Activated T-helper 17 cell treated with anti-CD3 and anti-CD28 coated beads, Interleukin-2, amount 50 U/mL, for 72 hours (primary cell): ENCODE measurements at places on chromosomes 16 and 17.
A peak's percentile ranks its signal among the peaks of the same experiment; 100 is the strongest.

GRCh38 chr17:48048384-48049126 lies 396 bp downstream of the NFE2L1 start:
- ATAC-seq: peak; percentile 43

DNA sequence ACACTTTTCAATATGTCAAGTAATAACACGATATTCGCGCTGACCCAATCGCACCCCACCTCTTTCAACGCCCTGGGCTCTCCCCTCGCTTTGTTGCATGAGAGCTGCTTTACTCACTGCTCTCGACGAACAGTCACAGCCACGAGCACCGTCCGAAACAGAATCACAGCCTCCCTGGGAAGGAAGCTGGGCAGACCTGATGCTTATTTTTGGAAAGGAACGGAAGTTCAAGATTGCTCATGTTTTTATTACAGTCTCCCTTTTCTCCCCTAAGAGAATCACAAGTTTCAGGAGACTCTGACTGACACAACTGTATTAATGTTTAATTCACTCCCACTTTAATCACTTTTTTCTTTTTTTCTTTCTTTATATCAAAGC lies 67.8 kb downstream of the ANKRD11 start:
- peak; percentile 87 for ATAC-seq

DNA sequence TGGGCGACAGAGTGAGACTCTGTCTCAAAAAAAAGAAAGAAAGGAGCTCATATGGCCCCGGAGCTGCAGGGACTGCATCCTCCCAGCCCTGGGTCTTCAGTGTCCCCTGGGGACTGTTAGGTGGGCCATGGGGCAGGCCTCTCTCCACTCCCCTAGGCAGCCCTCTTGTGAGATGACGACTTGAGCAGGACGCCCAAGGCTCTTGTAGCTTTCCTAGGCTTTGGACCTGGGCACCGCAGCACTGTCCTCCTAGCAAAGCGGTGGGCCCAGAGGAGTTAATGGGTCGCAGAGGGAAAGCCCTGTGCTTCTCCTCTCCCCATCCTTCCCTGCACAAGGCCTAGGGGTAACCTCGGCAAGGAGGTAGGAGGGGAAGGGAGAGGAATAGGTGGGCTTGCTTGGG lies 202.2 kb downstream of the NTN1 start:
- ATAC-seq: no peak

GRCh38 chr17:29596811-29597210 lies 3.9 kb downstream of the ANKRD13B start:
- ATAC-seq: no peak

- no peak for ATAC-seq
These were observed 439.0 kb downstream of the UTP18 start for GRCh38 chr17:51699303-51699702.

- no peak for ATAC-seq
These were observed 4.1 kb upstream of the NAGS start for GRCh38 chr17:44000141-44000860.

DNA sequence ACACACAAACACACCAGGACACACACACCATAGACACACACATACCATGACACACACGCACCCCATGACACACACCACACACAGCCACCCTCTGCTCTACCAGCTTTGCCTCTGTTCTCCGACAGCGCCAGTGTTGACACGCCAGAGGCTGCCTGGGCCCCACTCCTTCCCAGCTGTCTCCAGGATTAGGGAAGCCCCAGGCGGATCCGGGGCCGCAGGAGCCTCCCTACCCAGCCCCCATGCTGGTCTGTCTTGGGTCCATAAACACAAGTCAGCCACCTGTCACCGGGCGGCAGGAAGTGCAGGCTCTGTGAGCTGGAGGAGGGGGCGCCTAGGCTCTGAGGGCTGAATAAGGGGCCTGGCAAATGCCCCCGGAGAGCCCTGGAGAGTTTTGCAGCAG lies 10.5 kb downstream of the TBC1D16 start:
- ATAC-seq: no peak

DNA sequence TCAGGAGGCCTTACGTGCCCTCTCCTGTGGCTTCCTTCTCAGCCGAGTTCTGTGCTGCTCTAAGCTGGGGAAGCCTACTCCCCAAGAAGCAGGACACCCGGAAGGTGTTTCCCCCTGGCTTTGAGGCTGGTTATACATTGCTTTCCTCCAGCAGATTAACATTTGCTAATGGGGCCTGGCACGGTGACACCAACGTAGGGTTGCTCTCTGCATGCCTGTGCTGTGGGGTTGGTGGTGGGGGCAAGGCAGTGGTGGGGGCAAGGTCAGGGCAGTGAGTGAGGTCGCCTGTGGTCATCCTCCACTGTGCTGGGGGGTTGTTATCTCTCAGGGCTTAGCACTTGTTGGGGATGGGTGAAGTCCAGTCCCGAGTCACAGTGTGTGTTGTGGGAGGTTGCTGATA lies 4.2 kb downstream of the USP6 start:
- ATAC-seq: no peak

DNA sequence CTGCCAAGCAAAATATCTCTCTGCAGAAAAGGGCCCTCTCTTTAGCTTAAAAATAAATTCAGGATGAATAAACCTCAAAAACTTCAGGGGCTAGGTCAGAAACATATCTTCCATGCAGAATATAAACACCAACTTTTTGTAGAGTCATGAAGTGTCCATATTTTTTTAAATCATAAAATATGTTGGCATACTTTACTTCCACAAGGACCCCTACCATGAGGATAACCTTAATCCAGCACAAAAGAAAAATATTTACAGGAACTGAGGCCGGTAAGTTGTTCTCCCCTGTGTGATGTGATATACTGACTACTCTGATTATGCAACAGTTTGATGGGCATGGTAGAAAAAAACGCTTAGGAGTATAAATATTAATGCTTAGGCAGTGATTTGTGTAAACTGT lies 264.8 kb upstream of the CDH11 start:
- ATAC-seq: no peak

DNA sequence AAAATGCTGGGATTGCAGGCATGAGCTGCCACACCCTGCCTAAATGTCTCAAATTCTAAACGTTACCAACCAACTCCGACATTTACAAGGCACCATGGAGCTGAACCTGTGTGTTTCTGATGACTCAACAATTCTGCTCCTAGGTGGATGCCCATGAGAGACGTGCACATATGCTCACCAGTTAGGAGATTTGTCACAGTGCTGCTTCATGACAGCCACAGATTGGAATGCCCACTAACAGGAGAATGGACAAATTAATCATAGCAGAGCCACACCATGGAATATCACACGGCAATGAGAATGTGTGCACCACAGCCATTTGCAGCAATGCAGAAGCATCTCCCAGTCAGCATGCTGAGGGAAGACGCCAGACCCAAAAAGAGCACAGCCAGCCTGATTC lies 8.0 kb upstream of the KCNG4 start:
- no peak for ATAC-seq

- ATAC-seq: peak; percentile 51
These were observed 1.5 kb downstream of the HCFC1R1 start for GRCh38 chr16:3022208-3022683.

- no peak for ATAC-seq
These were observed 9.1 kb upstream of the SLC47A2 start for GRCh38 chr17:19725486-19725885.

GRCh38 chr17:19485800-19486340 lies 47.8 kb upstream of the SLC47A1 start:
- ATAC-seq: no peak

DNA sequence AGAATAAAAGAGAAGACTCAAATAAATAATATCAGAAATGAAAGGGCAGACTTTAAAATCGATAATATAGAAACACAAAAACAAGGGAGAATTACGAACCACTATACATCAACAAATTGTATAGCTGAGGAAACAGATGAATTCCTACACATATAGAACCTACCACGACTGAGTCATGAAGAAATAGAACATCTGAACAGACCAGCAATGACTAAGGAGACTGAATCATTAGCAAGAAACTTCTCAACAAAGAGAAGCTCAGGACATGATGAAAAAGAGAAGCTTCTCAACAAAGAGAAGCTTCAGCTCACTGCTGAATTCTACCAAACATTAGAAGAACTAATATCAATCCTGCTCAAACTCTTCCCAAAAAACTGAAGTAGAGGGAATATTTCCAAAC lies 255.9 kb downstream of the CEP112 start:
- peak; percentile 69 for ATAC-seq

DNA sequence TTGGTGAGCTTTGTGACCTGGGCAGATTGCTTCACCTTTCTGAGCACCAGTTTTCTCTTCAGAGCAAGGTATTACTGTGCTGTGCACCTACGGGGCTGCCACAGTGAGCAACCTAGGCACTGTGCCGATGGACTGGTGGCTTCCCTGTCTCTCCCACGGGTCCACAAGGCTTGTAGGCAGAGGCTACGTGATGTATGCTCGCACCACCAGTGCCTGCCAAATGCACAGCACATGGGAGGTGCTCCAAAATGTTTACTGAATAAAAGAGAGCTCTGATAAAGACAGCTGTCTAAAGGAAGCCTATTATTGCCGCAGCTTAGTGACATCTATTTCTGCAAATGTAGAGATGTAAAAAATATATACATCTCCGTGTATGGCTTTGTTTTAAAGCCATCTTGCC lies 139.2 kb downstream of the CDK5R1 start:
- no peak for ATAC-seq

- ATAC-seq: no peak
These were observed 44.3 kb downstream of the SPECC1 start for GRCh38 chr17:20053361-20053964.

GRCh38 chr16:68793401-68793857 lies 49.9 kb upstream of the TANGO6 start:
- no peak for ATAC-seq

GRCh38 chr16:89042711-89043551 lies 50.7 kb upstream of the ACSF3 start:
- no peak for ATAC-seq

GRCh38 chr17:70238646-70239045 lies 69.3 kb downstream of the KCNJ2 start:
- no peak for ATAC-seq

DNA sequence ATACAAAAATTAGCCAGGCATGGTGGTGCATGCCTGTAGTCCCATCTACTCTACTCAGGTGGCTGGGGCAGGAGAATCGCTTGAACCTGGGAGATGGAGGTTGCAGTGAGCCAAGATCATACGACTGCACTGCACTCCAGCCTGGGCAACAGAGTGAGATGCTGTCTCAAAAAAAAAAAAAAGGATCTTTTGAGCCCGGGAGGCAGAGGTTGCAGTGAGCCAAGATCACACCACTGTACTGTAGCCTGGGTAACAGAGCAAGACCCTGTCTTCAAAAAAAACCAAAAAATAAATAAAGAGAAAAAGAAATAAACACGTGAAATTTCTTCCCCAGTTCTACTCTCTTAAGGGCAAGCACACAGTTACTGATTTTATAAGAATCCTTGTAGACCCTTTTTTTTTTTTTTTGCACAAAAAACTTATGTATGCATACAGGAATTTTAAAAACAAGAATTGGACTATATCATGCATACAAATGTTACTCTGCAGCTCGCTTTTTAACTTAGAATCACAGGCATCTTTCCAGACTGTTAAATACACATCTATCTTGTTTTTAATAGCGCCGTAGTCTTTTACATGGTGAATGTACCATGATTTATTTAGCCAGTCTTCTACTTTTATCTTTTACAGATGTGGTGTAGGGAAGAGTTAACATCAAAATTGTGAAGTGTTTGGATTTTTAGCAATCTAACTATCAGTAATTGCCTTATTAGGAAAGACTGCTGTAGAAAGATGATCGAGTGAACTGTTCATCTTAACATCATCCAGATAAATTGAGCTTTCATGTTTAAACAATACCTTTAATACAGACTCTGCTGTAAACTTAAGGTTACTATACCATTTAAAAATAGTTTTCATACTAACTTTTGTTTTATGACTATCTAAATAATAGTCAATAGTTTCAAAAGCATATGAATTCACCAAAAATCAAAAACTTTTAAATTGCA lies 14.6 kb downstream of the CDH3 start:
- no peak for ATAC-seq

DNA sequence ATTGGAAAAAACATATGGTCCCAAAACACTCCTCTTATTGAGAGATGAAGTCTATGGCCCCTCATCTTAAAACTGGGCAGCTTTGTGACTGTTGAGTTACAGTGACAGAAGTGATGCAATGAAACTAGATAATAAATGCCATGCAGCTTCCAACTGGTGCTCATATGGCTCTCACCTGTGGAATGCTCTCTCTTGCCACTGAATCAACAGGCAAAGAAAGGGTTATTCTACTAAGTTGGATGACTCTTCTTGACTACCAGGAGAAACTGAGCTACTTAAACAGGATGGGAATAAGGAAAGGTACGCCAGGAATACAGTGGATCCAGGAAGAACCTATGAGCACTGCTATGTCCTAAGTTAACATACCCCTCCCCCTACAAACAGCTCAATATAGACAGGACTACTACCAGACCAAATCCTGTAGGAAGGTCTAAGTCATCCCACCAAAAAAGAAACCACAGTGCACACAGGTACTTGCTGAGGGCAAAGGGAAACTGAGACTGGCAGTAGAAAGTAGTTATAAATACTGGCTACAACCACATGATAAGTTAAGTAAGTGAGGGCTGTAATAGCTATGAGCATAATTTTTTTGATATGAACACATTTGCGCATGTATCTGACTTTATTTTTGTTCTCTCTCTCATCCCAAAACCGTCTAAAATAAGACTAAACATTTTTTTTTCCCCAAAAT lies 398.5 kb downstream of the ZFHX3 start:
- no peak for ATAC-seq

- ATAC-seq: no peak
These were observed 1024.8 kb upstream of the EEF2KMT start for GRCh38 chr16:6122401-6122800.

- no peak for ATAC-seq
These were observed 19.9 kb downstream of the CEP295NL start for GRCh38 chr17:78883089-78883532.

DNA sequence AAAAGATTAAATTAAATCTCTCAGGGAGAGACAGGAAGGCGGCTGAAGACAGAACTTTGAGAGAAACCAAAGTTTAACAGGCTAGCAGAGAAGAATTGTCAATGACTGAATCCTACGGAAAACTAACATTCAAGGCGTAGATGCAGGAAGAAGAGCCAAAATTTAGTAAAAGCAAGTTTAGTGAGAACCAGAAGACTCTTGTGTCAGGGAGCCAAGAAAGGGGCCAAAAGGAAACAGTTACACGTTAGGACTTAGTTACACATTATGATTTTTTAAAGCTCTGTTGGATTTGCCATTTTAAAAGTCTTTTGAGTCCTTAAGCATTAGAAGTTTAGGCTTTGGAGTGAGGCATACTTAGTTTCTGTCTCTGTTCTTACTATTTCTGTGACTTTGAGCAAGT lies 164.6 kb downstream of the CHD9 start:
- no peak for ATAC-seq

- ATAC-seq: no peak
These were observed 1.5 kb upstream of the OVCA2 start for GRCh38 chr17:2040219-2040827.
